Glomerular endothelial cell (primary cell): ENCODE measurements at places on chromosomes 2 and 18.

DNA sequence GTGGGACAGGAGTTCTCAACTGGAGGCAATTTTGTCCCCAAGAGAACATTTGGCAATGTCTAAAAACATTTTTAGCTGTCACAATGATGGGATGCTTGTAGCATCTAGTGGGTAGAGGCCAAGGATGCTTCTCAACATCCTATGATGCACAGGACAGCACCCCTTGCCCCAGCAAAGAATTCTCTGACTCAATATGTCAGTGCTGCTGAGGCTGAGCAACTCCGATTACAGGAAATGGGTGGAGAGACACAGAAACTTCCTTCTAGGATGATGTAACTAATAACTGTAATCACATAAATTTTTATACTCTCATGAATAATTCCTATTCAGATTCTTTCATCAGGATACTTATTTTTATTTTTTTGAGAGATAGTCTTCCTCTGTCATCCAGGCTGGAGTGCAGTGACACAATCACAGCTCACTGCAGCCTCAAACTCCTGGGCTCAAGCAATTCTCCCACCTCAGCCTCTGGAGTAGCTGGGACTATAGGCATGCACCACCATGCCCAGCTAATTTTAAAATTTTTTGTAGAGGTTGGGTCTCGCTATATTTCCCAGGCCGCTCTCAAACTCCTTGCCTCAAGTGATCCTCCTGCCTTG is 120.3 kb upstream of the ACAA2 start:
- no peak for DNase-seq

DNA sequence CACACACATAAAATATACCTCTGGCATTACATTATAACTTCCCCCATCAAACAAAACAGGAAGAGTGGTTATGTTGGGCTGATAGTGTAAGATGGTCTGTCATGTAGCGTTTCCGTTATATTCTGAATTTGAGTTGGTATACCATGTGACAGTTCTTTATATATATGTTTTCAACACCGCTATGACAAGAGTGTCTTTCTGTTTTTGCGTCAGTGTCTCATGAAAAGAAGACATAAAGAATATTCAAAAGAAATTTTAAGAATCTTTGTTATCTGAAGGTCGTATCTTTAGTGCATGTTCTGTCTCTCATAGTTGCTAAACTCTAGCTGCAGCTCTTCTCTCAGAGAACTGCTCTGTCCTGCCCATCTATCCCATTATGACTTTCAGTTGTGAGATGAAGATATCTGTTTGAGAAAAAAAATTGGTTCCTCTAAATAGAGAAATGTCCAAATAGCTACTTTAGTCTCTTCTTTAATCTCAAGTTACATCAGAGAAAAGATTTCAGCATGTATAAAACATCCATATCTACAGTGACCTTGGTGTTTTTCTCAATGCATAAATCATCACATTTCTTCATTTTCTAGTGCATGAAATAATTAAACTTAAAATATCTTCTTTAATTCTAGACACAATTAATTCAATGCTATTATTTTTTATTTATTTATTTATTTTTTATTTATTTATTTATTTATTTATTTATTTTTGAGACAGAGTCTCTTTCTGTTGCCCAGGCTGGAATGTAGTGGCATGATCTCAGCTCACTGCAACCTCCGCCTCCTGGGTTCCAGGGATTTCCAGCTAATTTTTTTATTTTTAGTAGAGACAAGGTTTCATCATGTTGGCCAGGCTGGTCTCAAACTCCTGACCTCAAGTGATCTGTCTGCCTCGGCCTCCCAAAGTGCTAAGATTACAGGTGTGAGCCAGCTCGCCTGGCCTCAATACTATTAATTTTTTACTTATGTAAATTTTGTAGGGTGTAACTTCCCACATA is 24.3 kb upstream of the PSME4 start:
- DNase-seq = no peak

GRCh38 chr2:129467941-129468340 is 511.5 kb upstream of the RAB6C start:
- DNase-seq = no peak

- no peak for DNase-seq
Observed at GRCh38 chr2:148021886-148022285, 995 bp downstream of the MBD5 start.

DNA sequence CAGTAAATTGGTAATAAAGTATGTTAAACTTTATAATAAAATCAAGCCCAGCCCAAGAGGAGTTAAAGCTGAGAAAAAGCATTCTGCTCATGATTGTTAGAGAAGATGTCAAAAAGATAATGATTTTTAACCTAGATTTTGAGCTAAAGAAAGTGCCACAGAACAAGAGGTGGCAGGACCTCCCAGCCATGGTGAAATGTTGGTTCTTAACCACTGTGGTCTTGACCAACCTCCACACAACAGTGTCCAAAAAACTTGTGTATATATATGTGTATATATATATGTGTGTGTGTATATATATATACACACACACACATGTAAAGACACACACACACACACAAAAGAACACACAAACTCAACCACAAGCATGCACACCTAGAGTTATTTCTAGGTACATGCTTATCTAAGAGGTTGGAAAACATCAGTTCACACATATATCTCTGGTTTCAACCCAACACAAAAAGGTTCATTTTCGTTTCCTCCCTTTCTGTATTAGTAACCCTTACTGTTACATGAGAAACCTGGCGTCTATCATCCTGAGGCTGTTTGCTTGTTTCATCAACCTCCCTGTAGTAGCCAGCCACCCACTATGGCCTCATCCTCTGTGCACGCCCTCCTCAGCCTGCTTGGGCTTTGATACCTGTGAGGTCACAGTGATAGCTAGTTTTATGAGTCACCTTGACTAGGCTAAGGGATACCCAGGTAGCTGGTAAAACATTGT is 631.8 kb upstream of the ID2 start:
- no peak for DNase-seq

DNA sequence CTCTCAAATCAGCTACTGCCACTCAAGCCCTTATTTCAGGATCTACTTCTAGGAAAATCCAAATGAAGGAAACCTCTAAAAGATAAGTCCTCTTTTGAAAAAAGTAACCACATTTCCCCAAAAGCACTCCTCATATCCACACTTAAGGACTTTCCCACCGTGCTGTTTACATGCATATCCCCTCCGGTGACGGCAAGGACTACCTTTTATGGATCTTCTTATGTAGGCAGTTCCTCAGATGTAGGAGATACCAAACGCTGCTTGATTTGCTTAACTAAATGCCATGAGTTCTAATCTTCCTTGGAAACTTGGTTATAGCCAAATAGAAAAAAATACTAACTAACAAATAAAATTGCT is 6.9 kb upstream of the TMEM87B start:
- no peak for DNase-seq
